ENCODE measurements at places on chromosomes 2 and 18.

GRCh38 chr18:48949050-48949605 is 1.6 kb downstream of the SMAD7 start:
- no peak for DNase-seq

DNA sequence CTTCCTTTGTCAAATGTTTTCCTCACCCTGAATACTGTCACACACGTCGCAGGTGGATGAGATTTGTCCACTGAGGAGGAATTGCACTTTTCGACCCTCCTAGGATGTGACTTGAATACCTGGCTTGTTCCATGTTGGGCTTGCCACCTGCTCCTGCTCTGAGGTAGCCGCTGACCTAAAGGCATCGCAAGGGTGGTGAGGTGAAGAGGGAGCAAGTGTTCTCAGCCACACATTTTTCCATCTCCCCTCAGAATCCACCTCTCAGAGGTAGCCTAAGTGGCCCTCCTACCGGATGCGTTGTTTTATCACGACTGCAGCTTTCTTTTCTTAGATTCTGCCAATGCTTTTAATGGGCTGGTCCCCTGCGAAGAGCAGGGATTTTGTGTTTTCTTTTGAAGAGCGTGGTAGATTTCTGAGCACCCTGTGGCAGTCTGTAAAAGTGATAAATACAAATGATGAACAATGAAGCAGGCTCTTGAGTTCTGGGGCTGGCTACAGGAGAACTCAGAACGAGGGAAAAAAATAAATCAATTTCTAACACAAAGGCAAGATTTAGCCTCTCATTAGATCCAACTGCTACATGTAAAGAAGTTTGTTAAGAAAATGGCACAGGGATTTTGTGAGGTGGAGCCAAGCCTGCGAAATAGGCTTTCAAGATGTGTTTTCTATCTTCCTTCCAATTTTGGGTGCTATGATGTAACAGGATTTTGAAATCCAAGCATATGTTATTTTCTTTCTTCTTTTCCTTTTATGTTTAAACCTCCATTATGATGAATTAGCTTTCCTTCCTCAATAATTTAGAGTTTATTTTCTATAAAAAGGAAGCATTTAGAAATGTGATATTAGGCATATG is 386.7 kb downstream of the TGIF1 start:
- DNase-seq = no peak

DNA sequence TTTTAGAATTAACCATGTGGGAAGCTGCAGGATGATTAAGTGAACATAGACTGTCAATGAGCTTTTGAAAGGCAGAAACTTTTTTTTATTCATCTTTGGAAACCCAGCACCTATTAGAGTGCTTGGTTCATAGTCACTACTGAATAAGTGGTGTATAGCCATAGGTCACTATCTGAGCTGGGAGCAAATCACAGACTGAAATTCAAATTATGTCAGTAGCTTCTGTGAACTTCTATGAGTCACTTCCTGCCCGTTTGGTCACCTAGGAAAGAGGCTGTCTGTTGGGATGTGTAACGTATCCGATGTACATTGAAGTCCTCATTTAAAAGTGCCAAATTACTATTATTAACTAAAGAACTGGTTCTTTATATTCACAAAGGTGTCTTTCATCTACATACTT is 20.5 kb upstream of the SLC40A1 start:
- no peak for DNase-seq

DNA sequence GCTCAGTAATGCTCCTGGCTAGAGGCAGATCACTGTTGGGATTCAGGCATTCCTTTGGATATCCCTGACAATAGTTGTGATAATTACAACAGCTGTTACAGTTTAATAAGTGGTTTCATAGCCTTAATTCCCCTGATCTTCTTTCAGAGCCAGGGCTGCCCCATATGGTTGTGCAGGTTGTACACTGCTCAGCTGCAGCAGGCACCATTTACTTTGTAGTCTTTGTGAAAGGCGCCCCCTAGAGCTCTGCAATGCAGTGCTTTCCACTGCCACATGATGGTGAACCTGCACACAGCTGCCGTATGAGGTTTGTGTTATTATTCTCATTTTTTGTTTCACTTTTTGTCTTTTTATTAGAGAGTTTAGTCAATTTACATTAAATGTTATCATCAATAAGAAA is 239.1 kb downstream of the KCNS3 start:
- no peak for DNase-seq

GRCh38 chr2:17231394-17231965 is 286.8 kb downstream of the RAD51AP2 start:
- DNase-seq = no peak

DNA sequence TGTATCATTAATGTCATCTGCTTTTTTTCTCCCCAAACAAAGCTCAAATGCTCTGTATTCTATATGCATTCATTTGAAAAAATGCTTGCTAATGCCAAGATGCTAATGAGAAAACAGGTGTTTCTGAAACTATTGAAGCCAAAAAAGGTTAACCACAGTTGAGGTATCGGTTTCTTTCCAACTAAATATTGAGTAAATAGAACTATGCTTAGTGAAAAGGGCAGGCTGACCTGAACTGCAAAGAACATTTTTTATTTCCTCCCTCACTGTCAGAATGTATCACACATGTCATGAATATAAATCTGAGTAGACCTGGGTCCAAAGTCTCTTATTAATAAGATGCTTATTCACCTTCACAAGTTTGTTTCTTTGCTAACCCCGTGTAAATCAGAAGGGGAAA is 866.6 kb downstream of the CPS1 start:
- no peak for DNase-seq

- DNase-seq = no peak
These were observed 171.8 kb downstream of the UBE2E3 start for GRCh38 chr2:181152226-181152625.
